ENCODE measurements at places on chromosomes 5 and 9. TPM values are rescaled to one million over a fixed set of nuclear protein-coding genes. Genes with fewer than 3 reads are reported as not detected.

- no peak for DNase-seq
Measured at GRCh38 chr9:138043061-138043410, 165.5 kb downstream of the CACNA1B start.

GRCh38 chr5:139634541-139634940 is 13.6 kb upstream of the CXXC5 start:
- DNase-seq, result no peak

DNA sequence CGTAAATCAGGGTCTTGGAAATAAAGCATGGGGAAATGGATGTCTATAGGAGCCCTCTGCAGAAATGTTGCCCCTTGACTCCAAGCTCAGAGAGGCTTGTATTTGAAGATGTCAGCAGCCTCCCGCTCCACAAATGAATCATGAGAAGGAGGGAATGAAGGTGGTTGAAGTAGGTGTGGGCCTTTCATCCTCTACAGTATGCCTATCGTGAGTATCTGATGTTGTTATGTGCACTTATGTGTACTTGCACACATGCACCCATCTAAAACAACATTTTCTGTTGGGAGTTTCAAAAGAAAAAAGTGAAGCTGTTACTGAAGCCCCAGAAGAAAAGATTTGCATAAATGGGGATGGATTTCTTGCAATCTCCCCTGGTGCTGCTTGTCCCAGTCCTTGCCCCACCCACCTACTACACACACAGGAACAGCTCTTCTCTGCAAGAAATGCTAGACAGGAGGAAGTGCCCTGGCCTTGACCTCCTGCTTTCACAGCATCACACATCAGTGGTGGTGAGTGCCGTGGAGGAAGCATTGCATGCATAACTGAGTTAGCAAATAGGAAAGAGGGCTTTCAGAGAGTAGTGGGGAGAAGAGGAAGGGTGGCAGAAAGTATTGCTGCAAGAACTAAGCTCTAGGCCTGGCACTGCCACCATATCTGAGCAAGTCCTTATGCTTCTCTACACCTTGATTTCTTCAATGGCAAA is 156.1 kb downstream of the SNX18 start:
- DNase-seq, result no peak

- DNase-seq, result peak; percentile 63
Measured at GRCh38 chr9:18979367-18979766, 53.6 kb downstream of the SAXO1 start.

DNA sequence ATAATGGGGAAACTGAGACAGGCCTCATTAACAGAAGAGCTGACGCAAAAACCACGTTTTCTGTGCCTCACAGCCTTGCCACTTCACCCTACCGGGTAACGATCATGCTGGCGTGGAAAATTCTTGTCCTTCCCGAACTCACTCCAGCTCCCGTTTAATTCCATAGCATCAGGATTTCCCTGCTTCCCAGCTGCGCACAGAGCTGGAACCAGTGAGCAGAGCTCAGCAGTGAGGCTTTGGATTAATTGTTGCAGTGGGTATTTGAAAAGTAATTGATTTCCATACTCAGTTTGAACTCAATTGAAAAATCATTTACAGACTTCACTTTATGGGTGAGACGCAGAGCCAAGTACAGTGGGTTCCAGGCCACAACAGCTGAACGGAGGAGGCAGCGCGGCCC is 199.0 kb upstream of the ADAMTS16 start:
- DNase-seq, result no peak

- DNase-seq, result no peak
Measured at GRCh38 chr5:176735383-176736265, 74.7 kb upstream of the UNC5A start.

DNA sequence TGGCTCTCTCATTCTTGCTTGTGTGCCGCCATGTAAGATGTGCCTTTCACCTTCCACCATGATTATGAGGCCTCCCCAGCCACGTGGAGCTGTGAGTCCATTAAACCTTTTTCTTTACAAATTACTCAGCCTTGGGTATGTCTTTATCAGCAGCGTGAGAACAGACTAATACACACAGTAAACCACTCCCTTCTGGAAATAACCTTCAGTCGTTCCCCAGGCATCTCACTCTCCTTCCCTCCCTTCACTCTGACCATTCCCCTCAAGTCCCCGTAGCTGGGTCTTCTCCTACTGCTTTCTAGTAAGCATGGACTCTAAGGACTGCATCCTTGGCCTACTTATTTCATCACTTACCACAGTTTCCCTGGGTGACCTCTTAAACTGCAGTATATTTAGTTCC is 493.9 kb downstream of the CCDC171 start:
- DNase-seq, result no peak

GRCh38 chr5:128432913-128433440 is 105.1 kb downstream of the FBN2 start:
- no peak for DNase-seq

GRCh38 chr5:169022718-169023117 is 278.2 kb downstream of the SLIT3 start:
- DNase-seq, result no peak

- DNase-seq, result no peak
Measured at GRCh38 chr5:53733853-53734252, 173.4 kb downstream of the NDUFS4 start.

DNA sequence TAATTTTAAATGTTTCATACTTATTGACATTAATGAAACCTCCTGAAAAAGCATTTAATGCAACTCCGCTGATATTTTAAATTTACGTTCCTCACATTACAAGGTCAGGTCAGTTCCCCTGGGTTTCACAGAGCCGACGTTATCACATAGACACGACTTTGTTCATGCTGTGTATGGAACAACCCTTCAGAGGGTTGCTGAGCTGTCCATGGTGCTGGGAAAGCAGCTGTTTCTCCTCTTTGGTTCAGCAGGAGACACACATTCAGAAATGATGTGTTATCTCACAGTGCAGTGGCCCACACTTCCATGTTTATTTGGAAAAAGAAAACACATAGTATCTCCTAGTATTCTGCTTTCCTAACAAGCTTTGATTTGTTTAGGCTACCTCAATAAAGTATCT is 53.5 kb downstream of the PPP2R2B start:
- peak; percentile 11 for DNase-seq

DNA sequence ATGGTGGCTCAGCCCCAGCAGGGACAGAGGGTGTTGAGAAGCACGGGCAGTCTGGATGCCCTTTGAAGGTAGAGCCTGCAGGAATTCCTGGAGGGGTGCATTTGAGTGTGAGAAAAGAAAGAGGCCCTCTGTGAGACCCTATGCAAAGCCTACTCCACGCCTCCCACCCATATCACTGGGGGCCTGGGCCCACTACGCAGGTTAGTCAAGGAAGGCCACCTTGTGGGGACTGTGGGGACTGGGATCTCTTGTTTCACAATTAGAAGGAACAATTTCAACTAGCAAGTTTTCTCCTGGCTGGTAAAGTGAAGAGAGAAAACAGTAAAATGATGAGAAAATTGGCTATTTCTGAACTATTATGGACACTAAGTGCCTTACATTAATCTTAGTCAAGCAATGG is 486.2 kb upstream of the DAP start:
- DNase-seq, result no peak

The TMEFF1 gene
- polyA plus RNA-seq, result 3.2 TPM

The ZBTB26 gene
- 1.8 TPM for polyA plus RNA-seq

The SPINK5 gene
- 0.06 TPM for polyA plus RNA-seq

The CDH10 gene
- polyA plus RNA-seq, result not detected

The BOD1 gene
- polyA plus RNA-seq, result 57.6 TPM
